ENCODE measurements at places on chromosomes 7 and 10.

DNA sequence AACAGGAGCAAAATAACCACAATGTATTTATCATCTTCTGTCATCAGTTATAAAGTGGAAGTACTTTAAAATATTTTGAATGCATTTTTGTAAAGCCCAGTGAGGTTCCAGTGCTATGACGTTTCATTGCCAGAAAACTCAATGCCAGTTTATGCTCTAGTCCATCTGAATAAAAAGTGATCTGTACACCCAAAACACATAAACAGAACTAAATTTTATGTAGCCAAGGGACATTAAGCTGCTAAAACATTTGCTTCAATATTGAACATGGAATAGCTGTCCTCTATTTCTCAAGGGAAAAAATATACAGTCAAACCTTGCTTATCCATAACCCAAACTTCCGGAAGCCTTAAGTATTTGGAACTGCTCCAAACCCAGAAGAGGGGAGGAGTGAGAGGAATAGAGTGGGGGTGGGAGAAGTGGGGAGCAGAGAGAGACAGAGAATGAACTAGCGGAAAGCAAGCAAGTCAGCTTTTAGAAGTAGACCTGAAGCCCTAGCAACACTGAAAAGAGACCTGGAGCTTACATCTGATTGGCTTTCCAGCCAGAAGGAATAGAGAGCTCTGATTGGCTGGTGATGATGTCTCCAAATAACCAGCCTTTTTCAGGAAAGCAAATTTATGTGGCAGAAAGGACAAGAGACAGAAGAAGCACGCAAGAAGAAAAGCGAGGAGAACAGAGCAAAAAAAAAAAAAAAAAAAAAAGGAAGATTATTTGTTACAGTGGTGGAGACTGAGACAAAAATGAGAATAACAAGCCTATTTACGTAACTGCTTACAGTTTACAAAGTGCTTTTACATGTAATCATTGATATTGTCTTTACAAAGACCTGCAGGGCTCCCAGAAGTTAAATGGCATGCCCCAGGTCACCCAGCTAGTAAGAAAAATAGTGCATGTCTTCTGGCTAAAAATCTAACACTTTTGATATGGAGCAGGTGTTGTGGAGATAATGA lies 196.0 kb downstream of the RNLS start:
- peak; percentile 27 for DNase-seq

DNA sequence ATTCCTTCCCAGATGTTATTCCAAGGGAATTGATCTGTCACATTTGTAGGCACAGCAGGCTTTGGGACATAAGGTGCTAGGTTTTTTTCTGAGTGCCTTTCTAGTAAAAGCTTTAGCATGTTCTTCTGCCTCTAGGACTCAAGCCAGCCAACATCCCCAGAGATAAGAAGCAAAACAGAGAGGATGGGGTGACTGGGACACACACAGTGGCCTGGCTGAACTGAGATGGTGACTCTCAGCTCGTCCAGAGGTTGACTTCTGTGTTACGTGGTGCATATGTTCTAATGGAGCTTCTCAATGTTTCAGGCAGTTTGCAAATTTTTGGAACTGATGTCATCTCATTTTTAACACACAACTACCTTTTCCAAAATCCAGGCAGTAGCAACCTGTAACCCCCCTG lies 188.1 kb upstream of the CELF2 start:
- DNase-seq, result no peak

GRCh38 chr10:50600286-50600685 lies 23.5 kb downstream of the SGMS1 start:
- no peak for DNase-seq

GRCh38 chr10:30737931-30738391 lies 108.4 kb upstream of the LYZL2 start:
- no peak for DNase-seq

GRCh38 chr10:44983066-44983894 lies 4.7 kb upstream of the DEPP1 start:
- no peak for DNase-seq

DNA sequence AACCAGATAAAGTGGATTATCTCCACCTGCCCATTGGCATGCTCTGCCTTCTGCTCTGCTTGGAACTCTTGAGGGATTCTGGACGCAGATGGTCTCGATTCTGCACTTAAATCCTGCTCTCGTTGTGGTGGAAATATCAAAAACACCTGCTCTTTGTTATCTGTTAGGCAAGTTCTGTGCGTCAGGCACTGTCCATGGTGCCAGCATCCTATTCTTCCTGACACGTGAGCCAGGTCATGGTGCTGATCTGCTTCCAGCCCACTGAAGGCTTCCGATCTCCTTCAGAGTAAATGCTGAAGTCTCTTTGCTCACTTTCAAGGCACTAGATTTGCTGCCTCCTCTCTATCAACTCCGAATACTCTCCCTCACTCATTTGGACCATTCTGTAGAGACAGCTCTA lies 505.6 kb downstream of the HTR7 start:
- DNase-seq, result no peak

DNA sequence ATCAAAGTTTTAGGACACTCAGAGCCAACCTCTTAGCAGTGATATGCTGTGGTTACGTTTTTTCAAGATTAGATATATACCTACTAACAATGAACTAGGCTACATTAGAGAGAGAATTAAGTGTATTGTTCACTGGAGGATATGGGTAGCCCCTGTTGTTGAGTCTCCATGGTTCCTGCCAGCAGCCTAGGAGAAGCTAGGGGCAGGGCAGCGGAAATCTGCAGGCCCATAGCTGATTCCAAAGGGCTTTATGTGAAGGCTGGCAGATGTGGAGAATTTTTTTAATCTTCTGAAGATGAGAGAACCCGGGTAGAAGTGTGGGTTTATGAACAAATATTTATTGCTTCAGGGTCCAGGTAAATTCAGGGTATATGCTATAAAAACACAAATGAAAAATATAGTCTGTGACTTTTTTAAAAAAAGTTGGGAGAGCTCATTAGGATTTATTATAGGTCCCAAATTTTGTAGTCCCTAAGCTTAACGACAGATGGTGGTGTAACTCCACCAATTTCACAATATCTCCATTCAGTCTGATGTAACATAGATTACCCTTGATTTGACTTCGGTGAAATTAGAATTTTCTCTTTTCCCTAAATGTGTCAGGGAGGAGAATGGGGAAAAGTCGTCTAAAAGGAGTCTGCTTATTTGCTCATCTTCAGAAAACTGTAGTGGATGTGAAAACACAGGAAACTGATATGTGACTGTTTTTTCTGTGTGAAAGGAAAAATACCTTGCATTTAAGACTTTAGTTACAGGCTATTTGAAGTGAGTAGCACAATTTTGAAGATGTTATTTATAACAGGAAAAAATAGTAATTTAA lies 163.0 kb upstream of the PPP1R3A start:
- peak; percentile 35 for DNase-seq

DNA sequence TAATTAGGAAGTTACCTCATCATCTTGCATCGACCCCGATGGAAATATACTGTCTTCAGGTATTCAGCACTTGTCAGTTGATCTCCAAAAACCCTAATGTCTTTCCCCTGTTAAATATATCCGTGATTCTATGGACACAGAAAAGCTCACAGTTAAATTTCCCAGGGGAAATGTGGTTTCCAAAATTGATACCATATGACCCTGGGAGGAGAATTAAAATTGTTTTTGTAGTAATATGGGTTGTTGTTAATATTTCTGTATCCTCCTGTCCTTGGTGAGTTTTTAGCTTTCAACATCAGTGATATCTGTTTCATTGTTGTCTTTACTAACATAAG lies 132.1 kb downstream of the CELF2 start:
- DNase-seq, result no peak

DNA sequence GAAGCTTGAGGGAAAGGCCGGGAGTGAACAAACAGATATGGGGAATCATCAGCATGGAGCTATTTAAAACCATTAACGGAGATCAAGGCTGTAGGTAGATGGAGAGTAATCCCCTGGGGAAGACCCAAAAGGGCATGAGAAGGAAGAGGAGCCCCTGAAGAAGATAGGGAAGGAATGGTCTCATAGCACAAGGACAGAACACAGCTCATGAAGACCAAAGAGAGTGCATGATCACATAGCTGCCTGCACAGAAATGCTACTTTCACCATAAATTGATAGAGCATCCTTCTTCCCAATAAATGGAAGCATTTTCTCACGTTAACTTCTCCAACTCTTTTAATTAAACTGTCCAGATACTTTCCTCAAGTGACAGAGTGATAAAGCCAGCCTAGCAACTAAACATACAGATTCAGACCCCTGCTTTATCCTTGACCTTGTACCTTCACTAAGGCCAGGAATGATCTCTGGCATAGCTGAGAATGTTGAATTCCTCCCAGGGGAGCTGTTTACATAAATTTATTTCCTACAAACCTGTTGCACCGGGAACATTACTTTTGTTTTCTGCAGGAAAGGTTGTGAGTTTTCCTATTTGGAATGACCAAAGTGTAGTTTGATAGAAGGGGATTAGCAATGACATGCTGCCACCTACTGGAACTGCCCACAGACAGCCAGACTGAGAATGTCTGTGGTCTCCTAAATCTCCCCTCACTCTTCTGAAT lies 110.8 kb upstream of the LRGUK start:
- DNase-seq, result no peak

- peak; percentile 5 for DNase-seq
These were observed 23.5 kb upstream of the C1QL3 start for GRCh38 chr10:16545116-16545736.

- no peak for DNase-seq
These were observed 116.3 kb downstream of the HPSE2 start for GRCh38 chr10:99119258-99119748.

GRCh38 chr7:28708033-28708951 lies 249.8 kb downstream of the TRIL start:
- no peak for DNase-seq

Measured in AG09319 (cell line).